ENCODE measurements at places on chromosomes 5 and 9.

DNA sequence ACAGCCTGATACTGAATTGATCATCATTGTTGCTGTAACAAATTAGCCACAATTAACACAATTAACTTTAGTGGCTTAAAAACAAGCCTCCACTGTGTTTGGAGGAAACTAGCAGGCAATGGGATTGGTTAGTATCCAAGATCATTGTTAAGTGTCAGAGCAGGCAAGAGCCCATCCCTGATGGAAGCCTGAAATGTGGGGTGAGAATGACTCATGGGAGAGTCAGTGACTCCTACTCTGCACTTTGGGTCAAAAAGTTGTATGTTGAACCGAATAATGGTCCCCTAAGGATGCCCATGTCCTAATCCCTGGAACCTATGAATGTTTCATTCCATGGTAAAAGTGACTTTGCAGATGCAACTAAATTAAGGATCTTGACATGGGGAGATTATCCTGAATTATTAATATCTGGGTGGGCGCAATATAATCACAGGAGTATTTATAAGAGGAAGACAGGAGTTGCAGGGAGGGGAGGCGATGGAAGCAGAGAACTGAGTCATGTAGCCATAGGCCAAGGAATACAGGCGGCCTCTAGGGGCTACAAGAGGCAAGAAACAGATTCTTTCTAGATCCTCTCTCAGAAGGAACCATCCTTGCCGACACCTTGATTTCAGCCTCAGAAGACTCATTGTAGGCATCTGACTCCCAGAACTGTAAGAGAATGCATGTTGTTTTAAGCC, 28.8 kb downstream of the ALG2 start:
- no peak overlapping the region for H3K4me3 ChIP-seq
- H3K27ac ChIP-seq, result no peak overlapping the region
- no peaks in the 10 kb centered on the region for H3K36me3 ChIP-seq

GRCh38 chr5:161311146-161311708, 235.3 kb downstream of the GABRB2 start:
- no peak overlapping the region for H3K27ac ChIP-seq
- no peaks in the 10 kb centered on the region for H3K27me3 ChIP-seq
- no peak for DNase-seq
- H3K4me1 ChIP-seq, result peaks cover 8% of the 10 kb centered on the region

DNA sequence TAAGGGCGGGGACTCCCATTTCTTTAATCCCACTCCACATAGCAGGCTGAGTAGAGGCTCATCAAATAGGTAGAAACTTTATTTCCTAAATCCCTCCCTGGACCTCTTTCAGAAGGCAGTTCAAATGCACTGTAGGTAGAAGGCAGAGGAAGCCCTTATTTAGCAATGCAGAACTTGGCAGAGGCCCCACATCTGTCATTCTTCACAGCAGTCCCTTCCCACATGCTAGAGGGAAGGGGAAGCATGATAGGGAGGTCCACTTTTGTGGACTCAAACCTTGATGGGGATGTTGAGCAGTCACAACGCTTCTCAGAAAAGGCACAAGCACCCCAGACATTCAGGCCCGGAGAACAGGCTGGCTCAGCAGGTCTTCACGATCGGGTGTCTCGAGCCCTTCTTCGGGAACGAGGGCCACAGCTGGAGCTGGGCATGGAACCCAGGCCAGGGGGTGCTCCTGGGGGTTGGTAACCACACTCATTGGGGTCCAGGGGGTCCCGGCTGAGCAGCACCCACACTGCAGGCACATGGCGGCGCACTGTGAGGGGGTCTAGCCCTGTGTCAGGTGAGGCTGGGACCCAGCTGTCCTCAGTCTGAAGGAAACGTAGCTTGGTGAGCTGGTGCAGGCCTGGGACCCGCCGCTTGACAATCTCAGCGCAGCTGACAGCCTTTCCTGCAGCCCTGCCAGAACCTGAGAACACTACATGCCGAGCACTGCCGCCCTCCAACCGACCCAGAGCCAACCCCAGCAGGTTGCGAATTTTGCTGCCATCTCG, 1.3 kb downstream of the RPP25L start:
- H3K27me3 ChIP-seq, result no peaks in the 10 kb centered on the region
- peaks cover 2% of the 10 kb centered on the region for H3K36me3 ChIP-seq
- H3K4me1 ChIP-seq, result peaks cover 25% of the 10 kb centered on the region
- peak overlapping the region; percentile 75 for H3K4me3 ChIP-seq
- H3K27ac ChIP-seq, result no peak overlapping the region

- no peaks in the 10 kb centered on the region for H3K36me3 ChIP-seq
- peaks cover 36% of the 10 kb centered on the region for H3K4me1 ChIP-seq
- DNase-seq, result no peak
- H3K4me3 ChIP-seq, result no peak overlapping the region
- peaks cover 5% of the 10 kb centered on the region for H3K27me3 ChIP-seq
Observed at GRCh38 chr9:87195306-87195705, 248.0 kb upstream of the GAS1 start.

DNA sequence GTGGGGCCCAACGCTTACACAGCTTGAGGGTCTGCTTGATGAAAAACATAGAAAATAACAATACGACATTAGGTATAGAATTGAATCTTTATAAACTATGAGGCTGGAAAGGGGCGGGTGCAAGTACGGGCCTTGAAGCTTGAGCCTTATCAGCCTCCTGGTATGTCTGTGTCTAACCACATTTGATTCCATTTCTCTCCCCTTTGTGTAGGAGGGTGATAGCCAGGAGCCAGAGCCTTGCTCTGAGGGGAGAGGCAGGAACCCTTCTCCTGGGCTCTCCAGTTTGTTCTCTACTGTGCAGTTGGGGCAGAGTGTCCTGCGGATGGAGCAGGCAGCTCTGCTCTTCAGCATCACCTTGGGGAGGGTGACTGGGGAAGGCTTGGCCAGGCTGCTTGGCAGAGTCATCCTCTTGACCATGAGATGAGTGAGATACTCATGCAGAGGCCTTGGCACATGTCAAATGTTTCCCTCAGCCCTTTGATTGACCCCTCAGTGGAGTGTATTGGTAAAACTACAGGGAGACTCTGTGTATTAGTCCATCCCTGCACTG, 153.5 kb downstream of the SEMA6A start:
- H3K4me3 ChIP-seq, result no peak overlapping the region
- H3K27me3 ChIP-seq, result no peaks in the 10 kb centered on the region
- no peak for DNase-seq
- peaks cover 17% of the 10 kb centered on the region for H3K4me1 ChIP-seq
- no peak overlapping the region for H3K27ac ChIP-seq

GRCh38 chr5:9765419-9766140, 135.4 kb upstream of the TAS2R1 start:
- peaks cover 8% of the 10 kb centered on the region for H3K4me1 ChIP-seq
- no peak overlapping the region for H3K4me3 ChIP-seq
- no peaks in the 10 kb centered on the region for H3K27me3 ChIP-seq
- no peak for DNase-seq

DNA sequence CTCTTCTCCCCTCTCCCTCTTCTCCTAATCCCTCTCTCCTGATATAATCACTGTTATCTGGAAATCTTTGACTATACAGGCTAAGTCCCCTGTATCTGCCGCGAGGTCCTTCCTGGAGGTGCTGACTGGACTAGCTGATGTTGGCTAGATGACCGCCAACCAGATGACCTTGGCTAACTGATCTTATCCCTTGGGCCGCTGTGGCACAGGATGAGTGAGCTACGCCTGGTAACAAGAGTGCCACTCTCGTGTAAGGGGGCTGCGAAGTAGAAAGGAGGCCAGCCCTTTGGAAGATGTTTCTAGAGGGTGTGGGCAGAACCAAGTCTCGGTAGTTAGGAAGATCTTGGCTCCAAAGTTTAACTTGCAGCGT, 345 bp upstream of the PRRC1 start:
- H3K36me3 ChIP-seq, result peaks cover 22% of the 10 kb centered on the region
- peaks cover 20% of the 10 kb centered on the region for H3K4me1 ChIP-seq
- H3K27me3 ChIP-seq, result peaks cover 3% of the 10 kb centered on the region
- peak overlapping the region; percentile 76 for H3K4me3 ChIP-seq
- DNase-seq, result no peak
- peak overlapping the region; percentile 85 for H3K27ac ChIP-seq

- peaks cover 6% of the 10 kb centered on the region for H3K4me1 ChIP-seq
- no peak overlapping the region for H3K4me3 ChIP-seq
- H3K36me3 ChIP-seq, result no peaks in the 10 kb centered on the region
- DNase-seq, result no peak
Observed at GRCh38 chr5:74281166-74281565, 359.4 kb downstream of the ENC1 start.

DNA sequence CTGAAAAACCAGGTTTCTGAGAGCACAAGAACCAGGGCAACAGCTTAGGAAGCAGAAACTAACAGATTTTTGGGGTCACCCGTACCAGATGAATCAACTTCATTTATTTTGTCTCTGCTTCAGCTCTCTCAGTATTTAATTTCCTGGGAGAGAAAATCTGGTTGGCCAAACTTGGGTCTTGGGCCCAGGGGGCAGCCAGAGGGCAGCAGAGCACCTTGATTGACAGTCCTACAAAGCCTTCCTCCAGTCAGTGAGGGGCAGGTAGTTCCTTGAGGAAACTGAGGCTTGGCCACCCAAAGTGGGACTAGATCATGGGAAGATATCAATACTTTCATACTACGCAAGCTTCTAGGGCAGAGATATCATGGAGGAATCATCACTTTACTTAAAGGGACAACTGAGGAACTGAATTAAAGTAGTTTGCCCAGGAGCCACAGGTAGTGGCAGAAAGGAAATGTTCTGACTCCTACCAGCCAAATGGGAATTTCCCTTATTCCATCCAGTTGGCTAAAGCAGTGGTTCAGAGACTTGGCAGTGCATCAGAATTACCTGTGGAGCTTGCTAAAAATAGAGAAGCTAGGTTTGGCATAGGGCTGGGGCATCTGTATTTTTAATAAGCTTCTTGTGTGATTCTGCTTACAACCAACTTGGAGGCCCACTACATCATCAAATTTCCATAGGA, 21.5 kb upstream of the ARHGAP26 start:
- no peaks in the 10 kb centered on the region for H3K36me3 ChIP-seq
- no peak overlapping the region for H3K27ac ChIP-seq
- DNase-seq, result no peak
- H3K4me3 ChIP-seq, result no peak overlapping the region
- H3K27me3 ChIP-seq, result no peaks in the 10 kb centered on the region

- peaks cover 16% of the 10 kb centered on the region for H3K27me3 ChIP-seq
- H3K4me3 ChIP-seq, result no peak overlapping the region
- H3K4me1 ChIP-seq, result peaks cover 30% of the 10 kb centered on the region
- H3K36me3 ChIP-seq, result no peaks in the 10 kb centered on the region
- peak overlapping the region; percentile 39 for H3K27ac ChIP-seq
Observed at GRCh38 chr5:141866096-141866495, 12.1 kb downstream of the PCDH1 start.

GRCh38 chr9:133584559-133585476, 24.4 kb downstream of the FAM163B start:
- no peak overlapping the region for H3K4me3 ChIP-seq
- no peak for DNase-seq
- peaks cover 3% of the 10 kb centered on the region for H3K27me3 ChIP-seq
- H3K27ac ChIP-seq, result peak overlapping the region; percentile 56
- H3K36me3 ChIP-seq, result no peaks in the 10 kb centered on the region

DNA sequence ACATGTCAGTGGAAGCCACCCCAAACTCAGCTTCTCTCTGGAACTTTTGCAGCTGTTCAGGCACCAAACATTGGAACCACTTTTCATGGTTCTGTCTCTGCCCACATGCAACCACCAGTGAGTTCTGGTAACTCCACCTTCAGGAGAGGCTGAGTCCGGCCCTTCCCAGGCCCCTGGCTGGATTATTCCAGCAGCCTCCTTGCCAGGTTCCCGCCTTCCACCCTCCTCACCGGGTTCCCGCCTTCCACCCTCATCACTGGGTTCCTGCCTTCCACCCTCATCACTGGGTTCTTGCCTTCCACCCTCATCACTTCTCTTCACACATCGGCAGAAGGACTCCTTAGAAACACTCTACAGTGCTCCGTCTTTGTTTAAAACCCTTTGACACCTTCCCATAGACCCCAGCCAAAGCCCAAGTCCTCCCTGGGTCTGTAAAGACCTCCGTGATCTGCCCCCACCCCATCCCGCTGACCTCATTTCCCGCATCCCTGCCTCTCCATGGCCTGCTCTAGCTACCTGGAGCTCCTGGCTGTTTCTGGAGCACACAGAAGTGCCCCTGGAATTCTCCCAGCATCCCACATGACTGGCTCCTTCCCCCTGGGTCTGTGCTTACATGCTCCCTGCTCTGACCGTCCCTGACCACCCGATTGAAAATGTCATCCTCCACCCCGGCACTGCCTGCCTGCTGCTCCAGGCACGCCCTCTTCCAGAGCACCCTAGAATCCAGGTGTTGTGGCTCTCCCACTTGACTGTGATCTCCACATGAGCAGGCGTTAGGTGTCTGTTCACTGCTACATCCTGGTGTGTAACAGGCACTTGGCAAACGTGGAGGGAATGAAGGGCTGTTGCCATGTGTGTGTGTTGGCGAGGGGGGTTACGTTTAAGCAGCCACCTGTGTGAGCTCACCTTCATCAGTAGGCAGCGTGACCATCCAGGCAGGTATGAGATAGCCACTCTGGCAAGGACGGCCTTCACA, 17.7 kb downstream of the ROPN1L start:
- no peak overlapping the region for H3K4me3 ChIP-seq
- H3K27me3 ChIP-seq, result peaks cover 2% of the 10 kb centered on the region

GRCh38 chr5:167294882-167295680, 996.4 kb upstream of the WWC1 start:
- H3K36me3 ChIP-seq, result peaks cover 2% of the 10 kb centered on the region
- no peak overlapping the region for H3K4me3 ChIP-seq
- DNase-seq, result no peak
- peaks cover 12% of the 10 kb centered on the region for H3K4me1 ChIP-seq
- no peaks in the 10 kb centered on the region for H3K27me3 ChIP-seq

GRCh38 chr5:89596821-89597220, 713.8 kb upstream of the MEF2C start:
- H3K27ac ChIP-seq, result no peak overlapping the region
- no peaks in the 10 kb centered on the region for H3K36me3 ChIP-seq

- H3K4me3 ChIP-seq, result no peak overlapping the region
- peaks cover 7% of the 10 kb centered on the region for H3K4me1 ChIP-seq
- H3K27ac ChIP-seq, result no peak overlapping the region
- no peak for DNase-seq
Observed at GRCh38 chr5:28156981-28157380, 1118.6 kb upstream of the CDH9 start.

DNA sequence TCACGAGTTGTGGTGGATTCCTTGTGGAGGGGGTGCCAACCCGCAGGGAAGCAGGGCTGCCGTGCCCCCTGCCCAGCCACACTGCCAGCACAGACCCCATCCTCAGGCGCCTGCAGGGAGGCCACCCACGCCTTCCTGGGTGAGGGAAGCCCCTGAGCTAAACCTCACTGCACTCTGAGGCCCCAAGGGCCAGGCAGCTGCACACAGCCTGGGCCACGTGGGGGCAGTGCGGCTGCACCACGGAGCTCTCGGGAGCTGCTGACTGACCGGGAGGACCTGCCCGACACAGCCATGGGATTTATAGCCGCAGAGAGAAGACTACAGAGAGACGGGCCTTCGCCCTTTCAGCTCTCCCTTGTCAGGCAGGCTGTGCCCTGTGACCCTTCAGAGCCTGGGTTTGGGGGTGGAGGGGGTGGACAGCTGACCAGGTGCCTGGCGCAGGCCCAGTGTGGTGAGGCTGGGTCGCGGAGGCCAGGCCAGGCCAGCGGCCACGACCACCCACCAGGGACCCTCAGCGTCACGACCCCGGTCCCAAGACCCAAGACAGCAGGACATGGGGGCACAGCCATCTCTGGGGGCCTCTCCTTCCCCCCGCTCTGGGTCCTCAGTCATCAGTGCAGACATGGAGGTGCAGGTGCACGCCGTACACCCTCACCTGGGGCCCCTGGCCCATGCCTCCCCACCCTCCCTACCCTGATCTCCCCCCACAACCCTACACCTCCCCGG, 4.3 kb upstream of the AHRR start:
- H3K27me3 ChIP-seq, result peaks cover 34% of the 10 kb centered on the region
- no peak overlapping the region for H3K4me3 ChIP-seq
- peaks cover 11% of the 10 kb centered on the region for H3K36me3 ChIP-seq
- peak; percentile 60 for DNase-seq
- no peak overlapping the region for H3K27ac ChIP-seq

Data from mesothelial cell of epicardium (in vitro differentiated cells).